GM04503 (cell line): ENCODE measurements at places on chromosomes 3 and 15.

DNA sequence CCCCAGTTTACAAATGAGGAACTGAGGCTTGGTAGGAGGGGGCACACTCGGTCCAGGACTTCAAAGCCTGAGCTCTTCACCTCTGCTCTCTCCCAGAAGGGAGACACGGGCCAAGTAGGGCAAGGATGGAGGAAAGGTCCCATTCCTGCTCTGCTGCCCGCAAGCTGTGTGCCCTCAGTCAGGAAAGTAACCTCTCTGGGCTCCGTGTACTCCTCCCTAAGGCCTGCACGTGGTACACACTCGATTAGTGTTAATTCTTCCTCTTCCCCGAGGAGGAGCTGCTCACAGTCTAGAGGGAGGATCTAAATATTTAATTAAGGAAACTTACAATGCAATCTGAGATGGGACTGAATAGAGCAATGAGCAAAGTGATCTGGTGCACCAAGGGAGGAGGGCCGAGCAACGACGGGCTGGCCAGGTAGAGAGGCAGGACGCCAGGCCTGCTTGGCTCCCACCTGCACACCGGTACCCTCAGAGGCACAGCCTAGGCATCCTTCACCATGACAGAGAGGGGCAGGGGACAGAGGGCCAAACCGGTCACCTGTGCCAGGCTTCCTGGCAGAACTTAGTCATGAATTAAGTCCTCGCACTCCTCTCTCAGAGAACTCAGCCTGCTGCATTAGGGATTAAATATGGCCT lies 47.2 kb upstream of the IQSEC1 start:
- DNase-seq: no peak

- no peak for DNase-seq
Observed at GRCh38 chr3:128932516-128933212, 53.2 kb downstream of the ACAD9 start.

DNA sequence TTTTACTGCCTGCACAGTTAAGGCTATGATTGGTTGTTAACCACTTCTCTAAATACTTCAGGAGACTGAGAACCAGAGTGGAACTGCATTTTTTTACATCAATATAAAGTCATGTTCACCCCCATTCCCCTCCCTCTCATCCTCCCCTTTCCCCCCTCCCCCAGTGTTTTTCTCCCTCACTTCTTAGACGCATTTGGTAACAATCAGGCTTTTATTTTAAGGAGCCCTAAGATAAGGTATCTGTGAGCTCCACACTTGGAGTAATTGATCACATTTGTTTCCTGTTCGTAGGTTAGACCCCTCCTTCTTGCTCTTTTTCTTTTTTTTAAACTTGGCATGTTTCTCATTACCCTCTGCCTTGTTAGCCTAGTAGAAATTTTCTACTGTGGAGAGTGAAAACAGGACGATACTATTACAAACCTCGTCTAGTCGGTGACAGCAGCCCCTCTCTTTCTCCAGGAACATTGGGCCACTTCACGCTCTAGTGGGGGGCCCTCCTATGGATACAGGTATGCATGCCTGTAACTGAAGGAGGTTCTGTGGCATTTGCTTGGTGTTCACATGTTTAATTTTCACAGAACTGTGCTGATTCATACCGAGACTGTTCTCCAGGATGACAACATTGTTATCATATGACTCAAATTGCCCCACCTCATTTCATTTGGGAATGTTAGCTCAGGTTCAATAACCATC lies 314.4 kb downstream of the MECOM start:
- no peak for DNase-seq

GRCh38 chr3:42666022-42666421 lies 12.5 kb downstream of the ZBTB47 start:
- DNase-seq: no peak
